Activated T-helper 17 cell treated with anti-CD3 and anti-CD28 coated beads, Interleukin-2, amount 50 U/mL, for 72 hours (primary cell): ENCODE measurements at places on chromosomes 11 and 22.
A peak's percentile ranks its signal among the peaks of the same experiment; 100 is the strongest.

DNA sequence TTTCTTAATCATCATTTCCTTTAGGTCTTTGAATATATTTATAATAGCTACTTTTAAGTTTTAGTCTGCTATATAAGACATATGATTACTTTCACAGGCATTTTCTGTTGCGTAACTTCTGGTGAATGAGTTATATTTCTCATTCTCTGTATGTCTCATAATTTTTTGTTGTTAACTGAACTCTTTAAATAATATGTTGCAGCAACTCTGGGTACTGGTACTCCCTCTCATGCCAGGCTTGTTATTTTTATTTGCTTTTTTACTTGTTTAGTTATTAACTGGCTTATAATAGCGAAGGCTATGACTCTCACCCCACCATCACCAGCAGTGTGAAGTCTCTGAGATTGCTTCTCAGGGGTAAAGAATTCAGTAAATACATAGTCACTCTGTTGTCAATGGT, 524.2 kb upstream of the CHORDC1 start:
- no peak for ATAC-seq

DNA sequence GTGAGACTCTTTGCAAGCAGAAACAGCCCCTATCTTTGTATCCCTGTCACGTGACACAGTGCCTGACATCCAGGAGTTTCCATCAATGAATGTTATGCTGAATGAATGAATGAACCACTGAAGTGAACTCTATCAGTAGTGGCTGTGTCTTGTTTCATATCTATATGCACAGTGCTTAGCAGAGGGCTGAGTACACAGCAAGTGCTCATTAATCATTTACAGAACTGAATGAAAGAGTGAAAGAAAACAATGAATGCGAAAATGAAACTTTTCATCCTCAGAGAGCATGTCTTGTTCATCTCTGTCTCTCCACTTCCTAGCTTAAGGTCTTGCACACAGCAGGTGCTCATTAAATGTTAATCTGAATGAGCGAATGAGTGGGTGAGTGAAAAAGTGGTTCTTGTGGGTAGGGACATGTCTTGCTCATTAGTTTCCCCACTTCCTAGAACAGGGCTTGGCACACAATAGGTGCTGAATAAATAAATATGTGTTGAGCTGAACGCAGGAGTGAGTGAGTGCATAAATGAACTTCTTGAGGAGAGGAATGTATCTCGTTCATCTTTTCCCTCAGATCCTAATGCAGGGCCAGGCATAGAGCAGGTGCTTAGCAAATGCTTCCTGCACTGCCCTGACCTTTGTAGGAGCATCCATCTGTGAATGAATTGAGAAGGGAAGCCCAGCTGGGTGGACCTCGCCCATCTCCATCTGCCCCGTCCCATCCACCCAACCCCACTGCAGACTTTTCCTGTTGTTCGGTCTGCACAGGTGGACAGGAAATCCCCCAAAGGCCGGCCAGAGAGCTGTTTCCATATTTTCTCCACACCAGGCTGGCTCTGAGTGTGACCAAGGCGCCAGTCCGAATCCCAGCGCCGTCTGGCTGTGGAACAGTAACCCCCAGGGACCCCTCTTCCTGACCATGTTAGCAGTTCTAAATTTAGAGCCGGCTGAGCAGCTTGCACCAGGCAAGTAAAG, 113.4 kb upstream of the CRYBB3 start:
- peak; percentile 94 for ATAC-seq

DNA sequence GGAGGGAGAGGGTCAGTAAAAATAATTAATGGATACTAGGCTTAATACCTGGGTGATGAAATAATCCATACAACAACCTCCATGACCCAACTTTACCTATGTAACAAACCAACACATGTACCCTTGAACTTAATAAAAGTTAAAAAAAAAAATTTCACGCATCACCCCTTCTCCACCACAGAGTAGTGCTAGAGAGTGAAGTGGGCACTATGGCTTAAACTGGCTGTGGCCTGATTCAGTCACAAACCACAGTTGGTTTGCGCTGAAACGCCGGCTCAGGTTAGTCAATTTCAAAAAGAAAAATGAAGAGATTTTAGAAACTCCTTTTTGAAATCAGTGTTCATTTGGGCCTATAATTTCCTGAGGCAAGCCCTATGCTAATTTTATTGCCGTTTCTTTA, 144.3 kb downstream of the TRPC6 start:
- ATAC-seq = no peak

DNA sequence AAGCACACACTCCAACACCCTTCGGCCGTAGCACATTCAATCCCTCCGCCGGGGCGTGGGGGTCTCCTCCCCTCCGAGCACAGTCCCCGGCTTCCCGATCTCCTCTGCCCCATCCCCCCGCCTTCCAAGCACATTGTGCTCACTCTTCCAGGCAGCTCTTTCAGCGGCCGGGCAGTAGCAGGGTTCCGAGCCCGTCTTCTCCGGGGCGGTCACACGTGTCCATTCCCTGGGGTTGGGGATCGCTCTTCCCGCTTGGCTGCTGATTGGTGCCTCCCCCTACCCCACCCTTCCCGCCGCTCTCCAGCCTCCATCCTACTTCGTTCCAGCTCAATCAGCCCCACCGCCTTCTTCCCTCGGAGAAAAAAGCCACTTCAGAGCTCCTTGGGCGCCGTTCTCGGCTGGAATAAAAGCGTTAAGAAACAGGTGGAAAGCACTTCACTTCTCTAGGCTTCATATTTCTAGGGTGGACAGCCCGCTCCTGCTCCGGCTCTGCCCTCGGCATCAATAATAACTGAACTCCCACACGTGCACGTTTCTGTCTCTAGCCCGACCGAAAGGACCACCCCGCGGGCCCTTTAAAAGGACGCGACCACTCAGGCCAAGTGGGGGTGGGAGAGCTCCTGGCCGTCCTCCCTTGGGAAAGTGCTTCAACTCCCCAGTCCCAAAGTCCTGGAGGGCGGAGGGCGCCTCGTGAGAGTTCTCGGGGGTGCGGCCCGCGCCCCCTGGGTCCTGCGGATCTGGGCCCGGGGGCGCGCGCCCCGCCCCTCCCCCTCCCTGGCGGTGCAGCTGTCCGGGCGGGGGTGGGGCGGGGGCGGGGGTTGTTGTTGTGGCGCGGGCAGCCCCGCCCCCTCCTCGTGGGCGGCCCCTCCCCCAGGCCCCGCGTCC, 464 bp upstream of the CECR2 start:
- ATAC-seq = no peak

- ATAC-seq = no peak
These were observed 13.1 kb downstream of the LARGE2 start for GRCh38 chr11:45935349-45936064.

GRCh38 chr11:19276859-19277808, 36.4 kb upstream of the E2F8 start:
- no peak for ATAC-seq

- no peak for ATAC-seq
These were observed 9.8 kb upstream of the TBX1 start for GRCh38 chr22:19750507-19751490.

DNA sequence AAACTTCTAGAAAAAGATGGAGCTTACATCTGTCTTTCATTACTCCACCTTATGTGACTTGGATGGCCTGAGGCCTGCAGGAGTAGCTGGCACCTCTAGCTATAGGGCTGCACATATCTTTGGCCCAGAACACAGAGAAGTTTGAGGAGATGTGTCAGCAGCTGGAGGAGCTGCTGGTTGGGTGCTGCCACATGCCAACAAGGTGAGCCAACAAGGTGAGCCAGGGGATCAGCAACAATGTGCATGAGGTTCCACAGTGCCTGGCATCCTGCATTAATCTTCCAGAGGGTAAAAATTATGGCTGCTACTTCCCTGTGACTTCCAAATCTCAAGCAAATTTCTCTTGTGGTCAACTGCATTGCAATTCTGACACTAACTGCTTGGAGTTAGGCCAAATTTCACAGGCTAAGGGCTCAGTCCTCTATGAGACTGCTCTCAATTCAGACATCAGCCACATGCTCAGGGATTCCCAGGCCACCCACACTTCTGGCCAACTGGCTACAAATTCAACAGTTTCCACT, 16.0 kb downstream of the RBM7 start:
- ATAC-seq = no peak

GRCh38 chr11:92670308-92670890, 299.1 kb upstream of the MTNR1B start:
- no peak for ATAC-seq

DNA sequence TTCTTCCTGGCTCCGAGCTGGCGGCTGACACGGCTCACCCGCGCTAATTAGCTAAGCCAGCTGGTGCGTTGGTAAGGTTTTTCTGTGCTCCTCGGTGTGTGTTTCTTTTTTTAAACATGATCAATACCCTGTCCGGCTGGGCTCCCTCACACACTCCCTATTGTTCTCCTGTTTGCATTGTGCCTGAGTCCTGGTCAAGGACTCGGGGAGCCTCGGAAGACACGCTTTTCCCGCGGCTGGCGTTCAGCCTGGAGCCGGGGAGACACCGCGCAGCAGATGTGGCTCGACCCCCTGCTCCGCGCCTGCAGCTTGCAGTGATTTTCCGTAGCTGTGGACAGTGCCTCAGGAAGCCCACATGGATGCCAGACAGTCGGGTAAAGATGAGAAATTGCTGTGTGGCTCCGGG, 454.9 kb upstream of the CADM1 start:
- ATAC-seq = no peak

DNA sequence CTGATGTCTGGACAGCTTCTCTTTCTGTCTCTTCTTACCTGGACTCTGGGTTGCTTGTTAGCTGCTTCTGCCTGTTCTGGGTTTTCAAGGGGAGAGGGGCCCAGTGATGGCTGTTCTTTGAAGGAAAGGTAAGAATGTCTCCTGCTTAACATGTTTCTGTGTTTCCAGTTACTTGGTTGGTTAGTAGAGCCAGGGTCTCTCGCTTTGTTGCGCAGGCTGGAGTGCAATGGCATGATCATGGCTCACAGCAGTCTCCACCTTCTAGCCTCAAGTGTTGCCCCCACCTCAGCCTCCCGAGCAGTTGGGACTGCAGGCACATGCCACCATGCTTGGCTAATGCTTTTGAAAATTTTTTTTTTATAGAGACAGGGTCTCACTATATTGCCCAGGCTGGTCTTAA, 126.6 kb downstream of the BCR start:
- no peak for ATAC-seq

DNA sequence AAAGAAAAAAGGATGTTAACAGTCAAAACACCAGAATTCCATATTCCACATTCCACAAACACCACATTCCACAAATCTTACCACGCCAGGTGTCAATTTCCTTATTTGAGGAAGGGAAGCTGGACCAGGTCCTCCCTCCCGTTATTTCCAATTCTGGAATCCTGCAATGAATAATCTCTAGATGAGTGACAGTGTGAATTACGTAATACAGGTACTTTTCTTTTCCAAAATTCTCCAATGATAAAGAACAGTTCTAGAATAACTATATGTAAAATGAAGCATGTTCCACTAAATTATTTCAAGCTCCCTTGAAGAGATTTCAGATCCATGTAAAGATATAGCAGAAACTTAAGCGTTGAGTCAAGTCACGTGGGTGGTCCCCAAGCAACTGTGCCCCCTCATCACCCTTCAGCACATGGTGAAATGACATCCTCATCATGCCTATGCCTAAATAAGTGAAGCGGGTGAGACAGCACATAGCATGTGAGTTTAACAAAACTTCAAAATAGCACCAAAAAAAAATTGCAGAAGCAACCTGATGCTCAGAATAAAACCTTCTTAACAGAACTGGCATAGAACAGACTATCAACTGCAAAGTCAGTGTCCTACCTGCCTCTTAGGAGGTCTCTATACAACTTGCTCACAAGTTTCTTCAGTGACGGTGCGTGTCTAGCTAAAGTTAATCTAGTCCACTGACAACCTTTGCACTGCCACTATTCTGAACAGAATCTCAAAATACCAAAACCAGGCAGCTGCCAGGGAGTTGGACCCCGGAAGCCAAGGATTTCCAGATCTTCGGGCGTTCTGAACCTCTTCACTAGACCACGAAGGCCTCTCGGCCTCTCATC, 876 bp downstream of the NFRKB start:
- no peak for ATAC-seq

- ATAC-seq = no peak
These were observed 35.7 kb downstream of the TP53I11 start for GRCh38 chr11:44915004-44915403.

GRCh38 chr11:103959279-103959942, 77.0 kb upstream of the DDI1 start:
- peak; percentile 43 for ATAC-seq

- ATAC-seq = no peak
These were observed 15.3 kb upstream of the RASL10A start for GRCh38 chr22:29330753-29331152.

DNA sequence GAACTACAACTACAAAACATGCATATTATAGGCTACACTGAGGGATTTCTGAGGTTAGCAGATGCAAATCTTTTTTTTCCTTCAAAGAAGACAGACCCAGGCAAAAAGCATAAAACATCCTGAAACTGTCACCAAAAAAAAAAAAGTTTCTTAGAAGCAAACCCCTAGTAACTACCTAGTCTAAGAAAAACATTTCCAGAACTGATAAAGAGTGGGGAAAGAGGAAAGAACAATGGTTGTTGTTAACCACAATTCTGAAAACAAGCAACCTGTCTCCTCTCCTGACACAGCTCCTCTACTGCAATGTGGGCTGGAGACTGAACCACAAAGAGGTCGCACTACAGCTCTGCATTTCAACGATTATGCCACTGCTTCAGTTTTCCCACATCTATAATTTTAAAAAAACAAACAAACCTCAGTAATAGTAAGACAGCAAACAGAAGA, 15.0 kb downstream of the DENND5A start:
- ATAC-seq = peak; percentile 86

DNA sequence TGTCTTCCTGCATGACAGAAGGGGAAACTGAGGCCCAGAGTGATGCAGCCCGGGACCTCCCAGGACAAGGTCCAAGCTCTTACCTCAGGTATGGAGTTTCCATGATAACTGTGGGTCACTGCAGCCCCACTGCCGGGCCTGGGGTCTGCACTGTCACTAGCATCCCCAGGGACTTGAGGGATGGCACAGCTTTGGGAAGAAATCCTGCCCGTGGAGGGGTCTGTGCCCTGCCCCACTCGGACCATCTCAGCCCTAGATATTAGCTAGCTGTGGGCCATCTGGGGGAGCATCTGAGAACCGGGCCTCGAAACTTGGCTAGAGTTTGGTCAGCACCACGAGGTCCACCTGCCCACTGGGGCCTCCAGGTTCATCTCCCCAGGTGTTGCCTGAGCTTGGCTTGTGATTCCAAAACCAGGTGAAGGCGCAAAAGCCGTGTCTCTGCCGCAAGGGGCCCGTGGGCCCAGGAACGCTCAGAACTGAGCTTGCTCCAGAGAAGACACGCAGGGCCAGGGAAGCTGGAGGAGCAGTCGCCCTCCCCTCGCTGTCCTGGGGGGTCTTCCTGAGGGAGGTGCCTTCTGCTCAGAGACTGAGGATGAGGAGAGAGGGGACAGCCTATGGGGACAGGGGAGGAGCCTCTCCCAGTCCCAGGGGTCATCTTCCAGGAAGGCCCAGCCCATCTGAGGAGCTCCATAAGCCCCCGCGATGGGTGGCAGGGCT, 4.8 kb downstream of the LINC01488 start:
- no peak for ATAC-seq

DNA sequence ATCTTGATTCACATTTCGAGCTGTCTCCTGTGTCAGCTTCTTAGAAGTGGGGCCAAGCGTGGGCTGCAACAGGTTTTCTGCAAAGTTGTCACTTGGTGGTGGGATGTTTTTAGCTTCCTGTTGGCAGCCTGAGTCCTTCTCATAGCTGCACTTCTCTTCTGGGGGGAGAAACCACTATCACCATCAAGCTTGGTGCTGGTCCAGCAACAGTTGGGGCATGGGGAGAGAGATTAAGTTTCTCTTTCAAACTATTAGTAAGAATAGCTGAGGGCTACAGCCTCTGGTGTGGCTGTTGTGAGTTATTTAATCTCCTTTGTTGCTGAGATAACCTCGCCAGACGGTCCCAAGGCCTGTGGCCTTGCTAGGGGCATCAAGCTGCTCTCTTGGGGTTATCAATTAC, 123.3 kb upstream of the CRYBB3 start:
- peak; percentile 75 for ATAC-seq

- no peak for ATAC-seq
These were observed 65.8 kb downstream of the LRRC32 start for GRCh38 chr11:76604626-76605241.
